Left lung (tissue), 14 donors: ENCODE measurements at places on chromosomes 1 and 21. TPM values are rescaled to one million over a fixed set of nuclear protein-coding genes. Genes with fewer than 3 reads are reported as not detected.

The FCGR3B gene
- 7.8 TPM for total RNA-seq

The CYP4Z1 gene
- 0.47 TPM for total RNA-seq

The ZNF697 gene
- total RNA-seq, result 8.0 TPM

The PTPN7 gene
- total RNA-seq, result 11.7 TPM

- H3K4me1 ChIP-seq, result no peaks in the 10 kb centered on the region
- H3K27ac ChIP-seq, result no peak overlapping the region
- H3K36me3 ChIP-seq, result peaks cover 16% of the 10 kb centered on the region
- H3K4me3 ChIP-seq, result no peak overlapping the region
- no peak for DNase-seq
These were observed 71.4 kb downstream of the USP1 start for GRCh38 chr1:62508187-62508758.

- no peak overlapping the region for H3K27ac ChIP-seq
- no peaks in the 10 kb centered on the region for H3K36me3 ChIP-seq
- H3K4me1 ChIP-seq, result no peaks in the 10 kb centered on the region
- H3K27me3 ChIP-seq, result no peaks in the 10 kb centered on the region
These were observed 136.2 kb downstream of the SEC16B start for GRCh38 chr1:177833631-177834030.

GRCh38 chr1:106049595-106049994 lies 1006.9 kb upstream of the PRMT6 start:
- H3K4me3 ChIP-seq, result no peak overlapping the region
- DNase-seq, result no peak
- H3K4me1 ChIP-seq, result no peaks in the 10 kb centered on the region
- no peak overlapping the region for H3K27ac ChIP-seq

- no peak for DNase-seq
- H3K27ac ChIP-seq, result no peak overlapping the region
- H3K4me1 ChIP-seq, result no peaks in the 10 kb centered on the region
- no peaks in the 10 kb centered on the region for H3K27me3 ChIP-seq
These were observed 656.4 kb upstream of the ADGRL2 start for GRCh38 chr1:81144240-81144825.
